Neural crest cell (in vitro differentiated cells): ENCODE measurements at places on chromosomes 16 and 17. TPM values are rescaled to one million over a fixed set of nuclear protein-coding genes. Genes with fewer than 3 reads are reported as not detected.

ARHGDIG gene
- total RNA-seq: 2.0 and 3.0 TPM in 2 replicates

KRTAP3-3 gene
- not detected in 2 replicates for total RNA-seq

TEX19 gene
- 0.20 and 0.23 TPM in 2 replicates for total RNA-seq

SPATA22 gene
- total RNA-seq: not detected in 2 replicates

MAF gene
- 4.1 TPM in 2 replicates for total RNA-seq

KRTAP9-4 gene
- total RNA-seq: not detected in 2 replicates

CDK5R1 gene
- total RNA-seq: 33.6 and 34.1 TPM in 2 replicates
